ENCODE measurements at places on chromosomes 2 and 18.

DNA sequence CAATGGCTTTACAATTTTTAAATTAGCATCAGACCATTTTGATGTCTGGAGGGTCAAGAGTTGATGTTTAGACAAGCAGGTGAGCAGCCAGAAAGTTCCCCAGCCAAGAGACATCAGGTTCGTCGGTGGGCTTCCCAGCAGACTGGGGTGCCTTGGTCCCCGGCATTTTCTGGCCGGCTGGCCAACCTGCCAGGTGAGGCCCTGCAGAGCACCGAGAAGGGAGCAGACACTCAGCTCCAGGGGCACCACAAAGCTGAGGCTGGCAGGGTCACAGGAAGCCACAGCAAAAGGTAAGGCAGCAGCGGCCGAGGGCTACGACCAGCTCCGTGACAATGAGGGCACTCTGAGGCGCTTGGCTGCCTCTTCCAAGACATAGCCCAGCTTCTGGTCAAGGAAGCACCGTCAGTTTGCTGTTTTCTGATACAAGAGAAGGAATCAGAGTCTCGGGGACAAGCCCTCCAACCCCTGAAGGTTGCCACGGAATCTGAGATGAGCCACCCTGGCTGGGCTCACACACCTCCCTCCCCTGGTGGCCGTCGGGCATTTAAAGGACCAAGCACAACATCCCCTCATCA is 229.0 kb downstream of the MGAT5 start:
- DNase-seq: no peak

GRCh38 chr2:112698834-112699515 is 21.8 kb upstream of the NT5DC4 start:
- DNase-seq: no peak

- peak; percentile 51 for DNase-seq
Observed at GRCh38 chr18:49768051-49768391, 45.3 kb downstream of the ACAA2 start.

- peak; percentile 64 for DNase-seq
Observed at GRCh38 chr18:58793361-58793760, 71.3 kb upstream of the ZNF532 start.

- no peak for DNase-seq
Observed at GRCh38 chr18:25587545-25587944, 235.6 kb upstream of the ZNF521 start.

GRCh38 chr18:37429791-37430190 is 135.8 kb downstream of the CELF4 start:
- no peak for DNase-seq

DNA sequence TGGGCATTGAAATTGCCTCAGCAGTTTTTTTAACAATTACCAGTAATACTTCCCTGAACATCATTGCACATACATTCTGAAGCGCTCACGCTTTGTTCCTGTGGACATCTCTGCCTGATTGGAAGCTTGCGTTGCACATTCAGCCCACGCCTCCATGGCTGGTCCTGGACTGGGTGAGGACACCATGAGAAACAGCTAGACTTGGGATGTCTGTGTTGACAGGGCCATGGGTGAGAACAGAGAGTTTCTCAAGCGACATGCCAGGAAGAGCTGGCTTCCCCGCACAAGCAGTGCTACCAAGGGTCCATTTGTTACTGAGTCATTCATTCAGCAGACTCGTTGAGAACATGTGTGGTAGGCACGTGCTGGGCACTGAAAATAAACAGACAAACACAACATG is 166.3 kb downstream of the GBX2 start:
- DNase-seq: no peak

All from fibroblast of skin of back (primary cell).